AG20443 (cell line): ENCODE measurements at places on chromosomes 2 and 18.

- DNase-seq: no peak
These were observed 10.4 kb upstream of the MAP2 start for GRCh38 chr2:209413311-209414014.

GRCh38 chr2:20177556-20178248 is 47.2 kb downstream of the SDC1 start:
- DNase-seq: no peak

DNA sequence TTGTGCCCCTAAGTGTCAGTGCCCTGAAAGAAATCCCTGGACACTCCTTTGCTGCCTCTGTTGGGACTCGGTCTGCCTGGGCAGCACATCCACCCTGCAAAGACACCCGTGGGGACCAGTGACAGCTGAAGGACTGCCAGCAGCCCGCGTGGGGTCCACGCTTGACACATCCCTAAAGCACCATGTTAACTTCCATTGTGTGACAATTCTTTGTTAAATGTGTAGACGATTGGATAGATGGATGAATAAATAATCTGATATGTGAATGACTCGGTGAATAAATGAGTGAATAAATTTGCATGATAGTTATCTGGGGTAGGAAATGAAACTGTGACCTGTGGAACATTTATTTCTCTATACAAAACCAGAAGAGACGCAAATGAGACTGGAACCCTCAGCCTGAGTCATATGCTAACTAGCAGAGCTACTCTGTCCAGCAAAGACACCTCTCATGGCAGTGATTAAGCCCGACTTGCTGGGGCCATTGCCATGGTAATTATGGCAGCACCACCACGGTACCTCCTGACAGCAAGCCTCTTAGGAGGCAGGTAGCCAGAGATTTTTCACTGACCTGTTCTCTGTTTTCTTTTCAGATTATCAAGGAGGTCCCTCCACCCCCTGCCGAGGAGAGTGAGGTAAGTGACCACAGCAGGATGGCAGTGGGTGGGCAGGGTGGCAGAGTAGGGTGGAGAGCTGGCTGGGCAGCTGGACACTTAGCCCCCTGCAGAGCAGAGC is 156.8 kb downstream of the ANTXR1 start:
- no peak for DNase-seq

DNA sequence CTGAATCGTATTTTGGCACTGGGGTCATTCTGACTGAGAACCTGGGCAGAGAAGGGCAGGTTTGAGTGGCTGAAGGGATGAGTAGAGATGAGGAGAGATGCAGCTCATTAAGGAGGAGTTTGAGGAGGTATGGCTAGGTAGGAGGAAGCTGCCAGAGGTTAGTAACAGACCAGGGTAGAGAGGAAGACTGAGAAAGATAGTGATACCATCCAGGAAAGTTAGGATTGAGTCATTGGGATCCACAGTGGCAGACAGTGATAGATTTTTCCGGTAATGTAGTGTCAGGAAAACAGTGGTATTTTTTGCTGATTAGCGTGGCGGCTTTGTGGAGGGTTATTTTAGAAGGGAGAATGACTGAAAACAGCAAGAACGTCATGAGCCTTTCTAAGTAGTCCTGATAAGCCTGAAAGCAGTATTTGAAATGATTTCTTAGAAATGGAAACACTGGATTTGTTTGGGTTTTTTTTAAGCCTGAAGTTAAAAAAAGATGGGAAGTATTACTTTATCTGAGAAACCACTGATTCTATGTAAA is 65.6 kb upstream of the STON1 start:
- no peak for DNase-seq

- peak; percentile 41 for DNase-seq
These were observed 112.6 kb upstream of the NT5C1B start for GRCh38 chr2:18701981-18702380.

DNA sequence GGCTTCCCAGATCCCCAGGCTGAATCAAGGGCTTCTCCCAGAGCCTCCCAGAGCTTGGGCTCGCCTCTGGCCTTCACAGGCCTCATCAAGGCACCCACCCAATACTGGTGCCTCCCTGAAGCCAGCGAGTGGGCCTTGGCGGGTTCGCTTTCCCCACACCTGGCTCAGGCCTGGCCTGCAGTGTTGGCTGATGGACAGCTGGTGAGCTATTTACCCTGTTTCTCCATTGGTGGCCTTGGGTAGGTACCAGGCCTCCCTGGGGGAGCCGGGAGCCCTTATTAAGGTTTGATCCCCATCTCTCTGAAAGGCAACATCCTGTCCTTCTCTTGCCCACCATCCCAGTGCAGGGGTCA is 18.2 kb upstream of the DUSP2 start:
- no peak for DNase-seq

GRCh38 chr18:39591649-39592048 is 2026.1 kb upstream of the CELF4 start:
- DNase-seq: no peak

- DNase-seq: no peak
These were observed 476.6 kb downstream of the CNTNAP5 start for GRCh38 chr2:124501575-124502152.

GRCh38 chr2:5696945-5697521 is 4.8 kb downstream of the SOX11 start:
- peak; percentile 34 for DNase-seq

GRCh38 chr2:119469661-119470297 is 38.1 kb downstream of the TMEM37 start:
- no peak for DNase-seq

- DNase-seq: no peak
These were observed 215.6 kb downstream of the HAUS1 start for GRCh38 chr18:46319783-46320182.

DNA sequence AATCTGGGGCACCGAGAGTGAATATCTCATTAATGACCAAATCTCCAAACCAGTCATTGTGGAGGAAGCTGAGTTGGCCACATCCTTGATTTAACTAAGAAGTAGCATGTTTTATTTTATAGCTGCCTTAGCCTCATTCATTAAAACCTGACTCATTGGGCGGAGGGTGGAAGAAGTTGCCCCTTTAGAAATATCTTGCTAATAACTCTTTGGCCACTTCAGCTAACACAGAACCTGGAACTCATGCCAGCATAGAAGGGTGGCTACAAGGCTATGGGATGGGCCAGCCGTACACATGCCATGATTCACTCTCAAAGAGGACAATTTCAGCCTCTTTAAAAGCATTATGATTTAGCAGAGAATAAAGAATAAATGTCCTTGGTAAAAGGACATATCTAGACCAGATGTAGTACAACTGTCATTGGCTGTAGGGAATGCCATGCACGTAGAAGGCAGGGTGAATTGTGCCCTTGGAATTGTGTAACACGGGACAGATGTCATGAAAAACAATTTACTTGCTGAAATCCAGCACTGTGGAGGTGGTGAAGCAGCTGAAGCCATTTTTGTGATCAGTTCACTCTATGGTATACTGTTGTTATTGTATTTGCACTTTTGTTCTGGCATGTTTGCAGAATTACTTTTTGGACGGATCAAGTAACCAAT is 330.0 kb downstream of the PLCL1 start:
- peak; percentile 67 for DNase-seq

GRCh38 chr2:169572189-169572588 is 1.5 kb downstream of the FASTKD1 start:
- no peak for DNase-seq

- DNase-seq: no peak
These were observed 16.0 kb downstream of the TET3 start for GRCh38 chr2:74000666-74001065.

GRCh38 chr2:112182581-112183034 is 44.4 kb downstream of the FBLN7 start:
- no peak for DNase-seq

DNA sequence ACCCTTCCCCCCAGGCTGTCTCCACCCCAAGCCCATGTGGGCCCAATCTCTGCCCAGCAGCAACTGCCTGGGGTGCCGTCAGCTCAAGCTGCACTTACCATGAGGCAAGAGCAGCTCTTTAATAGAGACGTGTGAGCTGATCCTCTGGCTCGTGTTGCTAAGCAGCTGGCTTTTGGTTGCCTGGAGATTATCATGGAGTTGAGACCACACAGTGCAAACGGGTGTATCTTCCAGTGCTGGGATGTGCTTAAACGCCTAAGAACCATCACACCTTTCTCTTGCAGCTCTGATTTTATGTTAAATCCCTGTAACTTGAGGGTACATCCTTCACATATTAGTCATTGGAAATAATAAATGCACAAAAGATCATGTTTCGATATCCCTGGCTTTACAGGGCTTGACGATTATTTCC is 271.1 kb downstream of the PRKCE start:
- DNase-seq: no peak

DNA sequence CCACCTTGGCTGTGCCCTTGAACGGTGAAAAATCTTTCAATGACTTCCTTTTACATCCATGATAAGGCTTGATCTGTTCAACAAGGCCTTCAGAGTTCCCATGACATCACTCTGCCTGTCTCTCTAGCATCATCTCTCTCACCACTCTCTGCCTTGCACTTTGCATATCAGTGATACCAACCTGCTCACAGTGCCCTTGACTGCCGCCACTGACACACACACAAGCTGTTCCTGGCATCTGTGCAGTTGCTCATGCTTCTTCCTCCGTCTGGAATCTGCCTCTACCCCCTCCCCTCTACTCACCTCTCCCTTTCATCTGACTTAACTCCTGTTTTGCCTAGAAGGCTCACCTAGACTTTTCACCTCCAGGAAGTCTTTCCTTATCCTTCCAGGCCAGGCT is 79.1 kb upstream of the SEC11C start:
- DNase-seq: no peak

GRCh38 chr2:105796131-105796638 is 51.5 kb downstream of the NCK2 start:
- no peak for DNase-seq

- DNase-seq: no peak
These were observed 176.1 kb downstream of the ZNF521 start for GRCh38 chr18:25175558-25176517.

DNA sequence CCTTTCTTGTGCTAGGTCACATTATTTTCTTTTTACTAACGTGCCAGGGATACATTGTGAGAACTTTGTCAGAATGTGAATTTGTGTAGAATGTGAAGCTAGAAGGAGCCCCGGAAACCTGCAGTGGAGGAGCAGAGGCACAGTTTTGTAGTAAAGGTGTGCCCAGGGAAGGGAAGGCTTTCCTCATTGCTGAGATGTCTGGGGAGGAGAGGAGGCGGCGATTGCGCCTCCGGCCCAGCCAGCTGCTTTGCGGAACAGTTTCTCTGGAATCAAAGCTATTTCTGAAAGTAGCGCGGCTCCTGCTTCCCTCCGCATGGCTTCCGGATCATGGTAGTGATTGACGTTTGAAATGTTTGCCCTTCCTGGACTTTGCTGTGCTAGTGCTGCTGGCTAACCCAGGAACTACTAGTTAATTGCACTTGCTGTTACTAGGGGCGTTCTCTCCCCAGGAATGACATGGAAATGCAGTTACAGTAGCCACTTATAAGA is 83.1 kb upstream of the RBM44 start:
- no peak for DNase-seq

DNA sequence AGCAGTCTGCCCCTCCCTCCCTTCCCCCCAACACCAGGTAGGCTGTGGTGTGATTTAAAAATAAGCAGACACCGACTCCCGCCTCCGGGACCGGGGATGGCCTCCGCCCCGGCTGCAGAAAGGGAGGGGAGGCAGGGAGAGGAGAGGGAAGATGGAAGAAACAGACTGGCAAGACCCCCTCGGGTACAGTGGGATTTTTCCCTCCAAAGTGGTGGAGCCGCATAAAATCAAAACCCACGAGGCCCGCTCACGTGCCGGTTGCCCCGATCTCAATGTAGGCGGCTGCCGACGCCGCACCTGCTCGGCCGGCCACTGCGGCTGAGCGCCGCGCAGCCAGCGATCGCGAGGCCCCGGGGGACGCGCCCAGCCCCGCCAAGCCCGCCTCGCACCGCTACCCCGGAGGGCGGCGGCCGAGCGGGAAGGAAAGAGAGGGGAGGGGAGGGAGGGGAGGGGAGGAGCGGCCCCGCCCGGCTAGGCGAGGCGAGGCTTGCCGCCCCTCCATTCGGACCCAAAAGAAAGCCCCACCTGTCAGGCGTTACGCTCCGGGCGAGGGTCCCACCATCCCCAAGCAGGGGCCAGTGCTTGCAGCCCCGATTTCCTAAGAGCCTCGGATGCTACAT is 811 bp downstream of the ADD2 start:
- DNase-seq: peak; percentile 22

DNA sequence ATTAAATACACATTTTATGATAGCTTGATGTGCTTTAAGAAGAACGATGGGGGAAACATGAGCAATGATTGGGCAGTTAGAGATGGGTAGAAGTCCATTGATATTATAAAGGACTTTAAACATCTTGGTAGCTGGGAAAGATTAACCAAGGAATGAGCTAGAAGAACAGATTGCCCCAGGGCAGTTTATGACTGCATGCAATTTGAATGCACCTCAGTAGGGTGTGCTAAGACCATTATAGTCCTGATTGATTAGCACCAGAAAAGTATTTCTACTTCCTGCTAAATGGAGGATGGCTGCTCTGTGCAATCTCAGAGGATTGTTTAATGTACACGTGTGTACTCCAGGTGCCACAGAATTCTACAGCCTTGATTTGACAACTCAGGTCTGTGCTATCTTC is 641.9 kb downstream of the CNTNAP5 start:
- no peak for DNase-seq

DNA sequence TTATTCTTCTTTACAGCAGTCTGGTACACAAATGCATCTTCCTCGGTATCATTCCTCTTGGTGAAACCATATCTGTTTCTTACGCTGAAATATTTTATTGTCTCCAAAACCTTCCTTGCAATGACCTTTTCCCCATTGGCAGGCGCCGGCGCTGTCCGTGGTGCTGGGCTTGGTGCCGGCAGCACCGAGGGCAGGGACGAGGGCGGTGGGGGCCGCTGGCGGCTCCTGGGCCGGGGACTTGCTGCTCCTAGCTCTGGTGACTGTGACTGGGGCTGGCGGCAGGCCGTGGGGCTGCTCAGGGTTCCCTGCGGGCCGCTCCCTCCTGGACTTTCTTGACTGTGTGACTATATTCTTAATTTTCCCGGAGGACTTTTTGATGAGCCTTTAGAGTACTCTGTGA is 72.5 kb downstream of the GPR39 start:
- DNase-seq: peak; percentile 73

DNA sequence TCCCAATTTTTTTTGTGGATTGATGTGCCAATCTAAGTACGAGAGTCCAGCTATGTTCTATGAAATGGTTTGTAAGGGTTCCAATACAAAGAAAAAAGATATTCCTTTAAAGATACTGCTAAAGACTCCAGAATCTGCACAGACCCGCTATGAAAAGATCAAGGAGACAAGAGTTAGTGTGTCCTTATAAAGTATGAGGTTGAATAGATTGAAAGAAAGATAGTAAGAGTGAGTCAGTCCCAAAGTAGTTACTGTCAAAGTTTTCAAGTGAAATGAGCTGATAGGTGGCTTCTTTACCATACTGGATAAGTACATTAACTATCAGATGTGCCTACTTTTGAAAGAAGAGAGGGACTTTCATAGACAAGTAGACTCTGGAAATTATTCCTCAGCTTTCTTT is 17.9 kb upstream of the EHBP1 start:
- DNase-seq: no peak
